ENCODE measurements at places on chromosomes 11 and 22.

GRCh38 chr22:17283423-17283822 is 64.2 kb upstream of the ADA2 start:
- no peak for DNase-seq

- no peak for DNase-seq
These were observed 27.4 kb downstream of the PHF21B start for GRCh38 chr22:44982445-44982844.

- DNase-seq, result peak; percentile 35
These were observed 26.4 kb downstream of the LRFN4 start for GRCh38 chr11:66883016-66883965.

DNA sequence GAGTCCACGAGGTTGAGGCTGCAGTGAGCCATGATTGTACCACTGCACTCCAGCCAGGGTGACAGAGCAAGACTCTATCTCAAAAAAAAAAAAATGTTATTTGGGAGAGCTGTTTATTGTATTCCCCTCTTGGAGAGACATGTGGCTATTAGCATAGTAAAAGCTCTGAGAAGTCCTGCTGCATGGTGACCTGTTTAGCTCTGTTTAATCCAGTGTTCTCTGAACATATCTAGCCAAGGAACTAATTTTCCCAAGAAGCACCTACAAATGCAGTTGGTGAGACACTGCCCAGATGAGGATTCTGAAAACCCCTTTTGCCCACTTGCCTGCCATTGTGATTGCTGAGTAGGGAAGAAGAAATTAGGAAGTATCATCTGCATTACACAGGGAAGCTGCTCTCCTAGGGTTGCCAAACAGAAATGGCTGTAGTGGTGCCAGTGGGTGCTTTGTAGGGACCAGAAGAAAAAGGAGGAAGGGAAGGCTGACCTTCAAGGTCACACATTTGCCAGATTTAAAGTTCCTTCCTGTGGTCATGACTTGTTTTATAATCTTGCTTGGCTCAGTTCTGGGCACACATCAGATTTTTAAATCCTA is 15.7 kb downstream of the TIMP3 start:
- DNase-seq, result no peak

DNA sequence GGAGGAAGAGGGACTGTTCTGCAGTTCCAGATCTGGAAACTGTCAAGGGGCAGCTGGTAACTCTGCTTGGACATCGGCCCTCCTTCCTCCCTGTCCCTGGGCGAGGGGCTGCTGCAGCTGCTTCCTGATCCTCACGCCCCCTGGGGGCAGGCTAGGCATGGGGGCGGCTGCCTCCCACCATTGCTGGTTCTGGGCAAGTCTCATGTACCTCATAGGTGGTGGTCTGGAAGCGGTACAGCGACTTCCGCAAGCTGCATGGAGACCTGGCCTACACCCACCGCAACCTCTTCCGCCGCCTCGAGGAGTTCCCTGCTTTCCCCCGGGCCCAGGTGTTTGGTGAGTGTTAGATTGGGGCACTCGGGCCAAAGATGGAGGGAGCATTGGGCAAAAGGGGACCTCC is 5.0 kb downstream of the SNX15 start:
- no peak for DNase-seq

DNA sequence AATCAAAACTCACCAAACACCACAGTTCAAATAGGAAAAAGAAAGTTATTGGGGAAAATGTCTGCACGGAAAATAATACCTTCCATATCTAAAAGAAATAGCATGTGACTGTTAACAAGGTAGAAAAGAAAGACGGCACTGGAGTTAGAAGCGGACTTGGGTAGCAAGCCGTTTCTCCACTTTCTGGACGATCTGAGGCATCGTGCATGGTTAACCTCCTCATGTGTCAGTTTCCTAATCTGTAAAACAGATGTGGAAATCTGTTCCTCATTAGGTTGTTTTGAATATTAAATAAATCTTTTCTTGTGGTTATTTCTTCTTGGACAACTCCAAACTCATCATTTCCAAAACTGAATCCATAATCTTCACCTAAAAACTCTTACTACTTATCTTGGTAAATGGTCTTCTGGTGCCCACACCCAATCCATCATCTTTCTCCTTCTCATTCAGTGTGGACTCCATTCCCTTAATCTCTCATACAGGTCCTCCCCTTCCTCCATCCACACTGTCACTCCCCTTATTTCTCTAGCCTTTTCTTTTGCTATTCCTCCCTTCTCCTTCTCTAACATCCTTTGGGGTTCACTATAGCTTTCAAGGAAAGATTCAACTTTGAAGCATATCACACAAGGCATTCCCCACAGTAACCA is 53.5 kb downstream of the VSIG10L2 start:
- DNase-seq, result no peak

DNA sequence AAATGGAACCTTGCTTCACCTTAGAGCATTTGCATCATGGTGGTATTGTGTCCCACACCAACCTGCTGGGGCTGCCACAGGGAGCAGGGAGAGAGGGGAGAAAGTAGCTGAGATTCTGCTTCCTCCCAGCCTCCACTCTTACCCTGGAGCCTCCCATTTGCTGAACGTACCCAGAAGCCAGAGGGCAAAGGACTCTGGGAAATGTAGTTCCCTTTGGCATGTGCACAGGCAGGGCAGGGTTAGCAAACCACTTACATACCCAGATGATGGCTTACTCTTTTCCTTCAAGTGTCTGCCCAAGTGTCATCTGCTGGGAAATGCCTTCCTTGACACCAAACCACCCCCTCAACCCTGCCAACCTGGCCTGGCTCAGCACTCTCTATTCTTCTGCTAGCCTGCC is 16.9 kb downstream of the SMIM38 start:
- no peak for DNase-seq

GRCh38 chr11:82929121-82929520 is 27.6 kb downstream of the DDIAS start:
- no peak for DNase-seq

DNA sequence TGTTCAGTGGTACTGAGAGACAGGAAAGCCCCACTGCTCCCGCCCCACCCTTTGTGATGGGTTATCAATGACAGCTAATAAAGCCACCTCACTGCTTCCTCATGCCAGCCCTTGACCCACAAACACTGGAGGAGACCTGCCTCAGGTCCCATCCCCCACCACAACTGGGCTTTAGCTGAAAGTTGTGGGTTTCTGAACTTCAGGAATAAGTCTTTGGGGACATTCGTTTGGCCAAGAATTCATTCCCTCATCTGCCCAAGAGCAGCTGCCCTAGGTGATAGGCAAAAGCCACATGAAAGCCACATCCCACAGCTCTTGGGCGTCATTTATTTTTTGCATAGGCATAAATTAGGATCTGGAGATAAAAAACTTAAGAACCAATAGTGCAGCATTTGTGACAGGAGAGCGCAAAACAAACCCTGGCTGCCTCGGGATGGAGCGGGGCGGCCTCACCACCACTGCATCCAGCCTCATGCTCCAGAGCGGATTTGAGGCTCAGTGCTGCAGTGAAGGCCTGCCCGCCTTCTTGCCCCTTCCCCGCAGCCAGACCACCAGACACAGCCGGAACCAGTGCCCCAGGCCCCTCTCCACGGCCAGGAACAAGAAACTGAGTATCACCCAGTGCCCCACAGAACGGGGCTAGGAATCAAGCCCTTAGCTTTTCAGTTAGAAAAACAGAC is 21.2 kb downstream of the SUN2 start:
- no peak for DNase-seq

GRCh38 chr11:17890325-17890724 is 122.5 kb downstream of the SERGEF start:
- no peak for DNase-seq

DNA sequence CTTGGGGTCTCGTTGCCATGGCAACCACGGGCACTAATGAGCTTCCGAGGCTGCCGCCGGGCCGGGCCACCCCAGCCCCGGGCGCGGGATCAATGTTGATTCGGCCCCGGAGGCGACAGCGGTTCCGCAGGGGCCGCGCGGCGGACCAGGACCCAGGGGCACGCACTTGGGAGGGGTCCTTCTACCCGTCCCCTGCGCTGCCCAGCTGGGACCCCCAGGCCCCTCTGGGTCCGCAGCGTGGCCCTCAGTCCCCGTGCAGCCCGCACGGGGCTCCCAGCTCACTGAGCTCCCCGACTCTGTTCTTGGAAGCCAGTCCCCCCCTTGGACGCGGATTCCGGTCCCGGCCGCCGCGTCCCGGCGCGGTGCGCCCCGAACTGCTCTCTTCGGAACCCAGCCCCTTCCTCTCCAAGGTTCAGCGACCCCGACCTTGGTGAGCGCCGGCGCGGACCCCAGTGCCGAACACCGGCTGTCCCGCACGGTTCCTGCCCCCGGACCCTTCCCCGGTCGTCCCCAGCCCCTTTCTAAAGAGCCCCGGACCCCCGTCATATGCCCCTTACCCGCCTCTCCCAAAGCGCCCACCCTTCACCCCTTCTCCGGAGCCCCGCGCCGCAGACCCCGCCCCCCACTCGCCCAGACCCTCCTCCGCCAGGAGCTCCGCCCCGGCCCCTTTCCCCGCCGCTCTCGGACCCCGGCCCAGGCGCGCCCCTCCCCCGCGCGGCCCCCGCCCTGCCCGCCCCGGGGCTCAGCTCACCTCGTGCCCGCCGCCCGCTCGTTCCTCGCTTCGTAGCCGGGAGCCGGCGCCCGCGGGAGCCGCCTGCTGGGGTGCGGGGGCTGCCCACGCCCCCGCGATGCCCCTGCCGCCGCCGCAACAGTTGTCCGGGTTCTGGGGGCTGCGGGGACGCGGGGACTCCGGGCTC is 18.3 kb upstream of the SHISAL1 start:
- no peak for DNase-seq

DNA sequence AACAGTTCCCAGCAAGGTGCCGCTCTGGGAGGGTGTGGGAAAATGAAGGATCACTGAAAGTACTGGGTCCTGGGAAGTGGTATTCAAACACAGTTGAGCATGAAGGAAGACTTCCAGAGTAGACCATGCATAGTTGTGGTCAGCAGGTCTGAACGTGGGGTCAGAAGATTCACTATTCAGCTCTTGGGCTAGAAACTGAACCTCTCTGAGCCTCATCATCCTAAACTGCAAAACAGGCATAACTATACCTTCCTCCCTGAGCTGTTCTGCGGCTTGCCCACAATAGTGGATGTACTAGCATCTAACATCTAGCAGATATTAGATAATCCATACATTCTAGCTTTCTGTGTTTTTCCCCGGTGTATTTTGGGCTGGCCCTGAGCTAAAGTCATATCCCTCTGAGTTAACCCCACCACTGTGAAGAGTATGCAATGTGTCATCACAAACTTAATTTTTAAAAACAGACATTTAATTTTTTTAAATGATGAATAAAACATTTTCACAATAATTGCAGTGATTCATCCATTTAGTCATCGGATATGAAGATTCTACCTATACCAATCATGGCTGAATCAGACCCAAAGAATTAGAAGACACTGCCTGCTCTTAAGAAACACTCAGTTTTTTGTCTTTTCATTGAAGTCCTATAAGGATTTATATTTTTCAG is 179.1 kb downstream of the BLID start:
- no peak for DNase-seq

DNA sequence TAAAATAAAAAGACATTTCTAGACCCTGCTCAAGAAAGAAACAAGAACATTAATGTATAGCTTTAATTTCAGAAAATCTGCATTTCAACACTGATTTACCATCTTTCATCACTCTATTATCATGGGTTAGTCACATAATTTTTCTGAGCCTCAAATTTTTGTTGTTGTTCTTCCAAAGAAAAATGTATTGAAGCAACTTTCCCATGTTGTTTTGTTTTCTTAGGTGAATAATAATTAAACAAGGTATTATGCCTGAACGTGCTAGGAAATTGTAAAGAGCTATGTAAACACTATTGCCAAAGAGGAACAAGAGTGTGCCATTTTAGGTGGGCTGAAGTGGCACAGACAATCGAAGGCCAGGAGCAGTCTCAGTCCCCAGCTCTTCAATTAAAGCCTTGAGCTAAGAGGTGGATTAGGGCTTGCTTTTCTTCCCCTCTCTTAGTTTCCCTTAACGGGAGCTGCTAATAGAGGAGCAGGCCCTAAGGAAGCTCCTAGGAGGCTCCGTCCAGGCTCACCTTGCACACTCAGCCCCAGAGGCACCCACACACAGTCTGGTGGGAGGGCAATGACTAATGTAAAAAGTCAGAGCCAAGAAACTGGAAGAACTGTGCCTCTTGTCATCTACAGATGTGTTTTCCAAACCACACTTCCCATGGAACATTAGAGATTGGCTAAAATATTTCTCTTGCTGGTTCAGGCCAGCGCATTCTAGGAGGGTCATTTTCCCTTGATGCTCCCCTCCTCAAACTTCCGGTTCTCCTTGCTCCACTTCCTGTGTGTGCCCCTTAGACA is 8.8 kb upstream of the UBASH3B start:
- no peak for DNase-seq

- no peak for DNase-seq
These were observed 26.6 kb downstream of the MAFF start for GRCh38 chr22:38228326-38228872.

GRCh38 chr11:98616098-98616655 is 404.6 kb upstream of the CNTN5 start:
- DNase-seq, result no peak

GRCh38 chr11:15975742-15976141 is 380.6 kb downstream of the SOX6 start:
- DNase-seq, result no peak

DNA sequence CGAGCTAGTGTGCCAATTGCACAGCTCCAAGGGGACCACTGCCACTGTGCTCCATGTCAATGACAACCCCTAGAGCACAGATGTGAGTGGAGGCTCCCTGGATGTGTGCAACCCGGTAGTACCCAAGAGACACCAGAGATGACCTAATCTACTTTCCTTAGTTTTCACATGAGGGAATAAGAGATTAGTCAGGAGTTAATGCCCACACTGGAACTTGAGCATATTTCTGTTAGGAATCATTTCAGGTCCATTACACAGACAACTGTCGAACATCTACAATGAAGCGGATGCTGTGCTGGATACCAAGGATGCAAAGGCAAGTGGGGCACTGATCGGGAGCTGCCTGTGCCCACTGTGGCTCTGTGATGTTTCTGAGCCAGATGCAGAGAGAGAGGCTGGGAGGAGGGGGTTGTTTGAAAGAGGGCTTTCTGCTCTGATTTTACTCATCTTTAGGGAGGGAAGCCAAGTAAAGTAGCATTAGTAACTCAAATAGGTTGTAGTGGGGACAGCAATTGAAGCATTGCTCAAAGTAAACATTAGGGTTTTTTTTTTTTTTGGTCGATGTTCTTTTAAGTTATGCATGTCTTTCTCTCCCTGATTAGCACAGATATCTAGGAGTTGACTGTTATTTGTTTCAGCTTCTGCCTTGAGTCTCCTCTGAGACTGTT is 82.5 kb upstream of the SORL1-AS1 start:
- no peak for DNase-seq

DNA sequence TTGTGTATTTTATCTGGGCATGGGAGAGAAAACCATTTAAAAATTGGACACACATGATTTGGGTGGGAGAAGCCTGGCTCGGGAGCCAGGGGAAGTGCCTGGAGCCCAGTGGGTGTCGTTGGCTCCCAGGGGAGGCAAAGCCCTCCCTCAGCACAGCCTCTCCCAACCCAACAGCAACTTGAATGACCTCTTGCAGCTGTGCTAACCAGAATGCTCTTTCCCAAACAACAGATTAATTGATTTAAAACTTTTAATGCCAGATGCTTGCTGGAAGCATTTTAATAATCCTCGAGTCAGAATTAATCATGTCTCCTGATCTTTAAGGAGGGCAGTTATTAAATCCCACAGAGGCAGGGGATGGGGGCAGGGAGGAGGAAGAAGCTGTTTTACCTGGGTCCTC is 401.6 kb downstream of the BUD13 start:
- DNase-seq, result no peak

All from activated CD4-positive, alpha-beta T cell treated with anti-CD3 and anti-CD28 coated beads for 1 hour (primary cell).